Frontal cortex (tissue), 4 donors: ENCODE measurements at places on chromosomes 7 and 10.
A peak's percentile ranks its signal among the peaks of the same experiment; 100 is the strongest.

DNA sequence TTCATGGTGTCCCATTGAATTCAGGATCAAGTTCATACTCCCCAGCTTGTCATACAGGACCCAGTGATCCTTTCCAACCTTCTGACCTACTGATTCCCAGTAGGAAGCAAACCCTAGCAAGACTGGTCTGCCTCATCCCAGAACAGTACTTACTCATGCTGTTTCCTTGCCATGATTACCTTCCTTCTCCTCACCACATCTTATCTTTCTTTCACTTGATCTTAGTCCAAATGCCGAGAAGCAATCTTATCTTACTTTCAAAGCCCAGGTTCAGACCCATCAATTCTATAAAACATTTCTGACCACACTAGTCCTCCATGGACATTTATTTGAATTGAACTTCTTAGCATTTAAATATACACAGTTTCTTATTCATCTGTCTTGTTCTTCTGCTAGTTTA lies 26.6 kb upstream of the ATRNL1 start:
- no peak for DNase-seq

- no peak for DNase-seq
Observed at GRCh38 chr7:99195867-99196266, 12.0 kb downstream of the KPNA7 start.

GRCh38 chr7:101315336-101315735 lies 6.3 kb downstream of the IFT22 start:
- no peak for DNase-seq

DNA sequence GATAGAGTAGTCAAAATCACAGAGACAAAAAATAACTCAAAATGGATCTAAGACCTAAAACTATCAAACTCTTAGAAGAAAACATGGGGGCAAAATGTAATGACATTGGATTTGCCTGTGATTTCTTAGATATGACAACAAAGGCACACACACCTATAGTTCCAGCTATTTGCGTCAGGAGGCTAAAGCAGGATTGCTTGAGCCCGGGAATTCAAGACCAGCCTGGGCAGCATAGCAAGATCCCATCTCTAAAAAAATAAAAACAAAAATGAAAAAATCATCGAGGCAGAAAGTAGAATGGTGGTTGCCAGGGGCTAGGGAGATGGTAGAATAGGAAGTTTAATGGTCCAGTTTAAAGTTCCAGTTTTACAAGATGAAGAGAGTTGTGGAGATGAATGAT lies 113.3 kb downstream of the NRF1 start:
- no peak for DNase-seq

DNA sequence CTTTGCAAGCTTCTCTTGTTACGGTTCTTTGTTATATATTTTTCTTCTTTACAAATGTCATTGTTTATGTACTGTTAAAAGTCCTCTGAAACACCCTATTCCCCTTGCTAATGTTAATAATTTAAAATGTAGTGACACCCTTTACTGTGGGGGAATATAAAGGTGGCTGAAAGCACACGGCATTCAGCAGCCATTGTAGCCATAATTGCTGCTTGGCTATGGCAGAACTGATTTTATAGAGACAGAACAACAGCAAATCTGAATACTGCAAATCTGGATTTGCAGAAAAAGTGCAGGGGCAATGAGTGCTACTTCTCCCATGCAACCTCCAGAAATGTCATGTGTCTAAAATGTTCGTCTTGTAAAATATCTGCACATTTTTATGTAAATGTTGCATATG lies 3.7 kb upstream of the WASL start:
- no peak for DNase-seq

GRCh38 chr7:103541026-103541425 lies 95.0 kb upstream of the SLC26A5 start:
- DNase-seq = peak; percentile 38

DNA sequence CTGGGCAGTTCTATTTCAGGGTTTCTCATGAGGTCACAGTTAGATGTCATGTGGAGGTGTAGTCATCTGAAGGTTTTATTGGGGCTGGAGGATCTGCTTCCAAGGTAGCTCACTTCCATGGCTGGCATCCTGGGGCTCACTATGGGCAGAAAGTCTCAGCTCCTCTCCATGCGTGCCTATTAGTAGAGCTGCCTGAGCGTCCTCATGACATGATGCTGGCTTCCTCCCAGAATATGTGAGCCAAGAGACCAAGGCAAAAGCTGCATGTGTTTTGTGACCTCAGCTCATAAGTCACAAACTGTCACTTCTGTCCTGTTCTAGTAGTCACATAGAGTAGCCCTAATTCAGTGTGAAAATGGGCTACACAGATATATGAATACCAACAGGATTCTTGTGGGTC lies 524.4 kb downstream of the SUGCT start:
- DNase-seq = no peak

DNA sequence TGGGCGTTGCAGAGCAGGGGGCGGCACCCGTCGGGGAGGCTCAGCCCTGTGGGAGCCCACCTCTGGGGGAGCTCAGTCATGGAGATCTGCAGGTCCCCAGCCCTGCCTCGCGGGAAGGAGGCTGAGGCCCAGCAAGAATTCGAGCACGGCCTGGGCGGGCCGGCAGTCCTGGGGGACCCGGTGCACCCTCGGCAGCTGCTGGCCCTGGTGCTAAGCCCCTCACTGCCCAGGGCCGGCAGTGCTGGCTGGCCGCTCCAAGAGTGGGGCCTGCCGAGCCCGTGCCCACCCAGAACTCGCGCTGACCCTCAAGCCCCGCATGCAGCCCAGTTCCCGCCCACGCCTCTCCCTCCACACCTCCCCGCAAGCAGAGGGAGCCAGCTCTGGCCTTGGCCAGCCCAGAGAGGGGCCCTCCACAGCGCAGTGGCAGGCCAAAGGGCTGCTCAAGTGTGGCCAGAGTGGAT lies 76.2 kb downstream of the TMEM26 start:
- DNase-seq = no peak

GRCh38 chr10:10326116-10326515 lies 691.6 kb upstream of the CELF2 start:
- no peak for DNase-seq

GRCh38 chr10:65571011-65571570 lies 1354.7 kb upstream of the LRRTM3 start:
- DNase-seq = no peak

DNA sequence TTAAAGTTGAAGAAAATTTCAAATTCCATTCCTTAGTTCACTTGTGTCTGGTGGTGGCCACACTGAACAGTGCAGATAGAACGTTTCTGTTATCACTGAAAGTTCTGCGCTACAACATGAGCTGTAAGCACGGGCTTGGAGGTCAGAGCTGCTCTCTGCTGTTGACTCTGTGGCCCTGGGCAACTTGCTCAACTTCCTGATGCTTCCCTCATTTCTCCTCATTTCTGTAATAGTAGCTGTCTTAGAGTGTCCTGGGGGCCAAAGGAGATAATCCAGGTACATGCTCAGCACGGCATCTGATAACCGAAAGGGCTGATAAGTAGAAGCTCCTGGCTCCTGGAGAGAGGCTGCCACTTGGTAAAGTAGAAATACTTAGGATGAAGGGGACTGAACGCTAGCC lies 92.3 kb upstream of the DUSP5 start:
- no peak for DNase-seq

DNA sequence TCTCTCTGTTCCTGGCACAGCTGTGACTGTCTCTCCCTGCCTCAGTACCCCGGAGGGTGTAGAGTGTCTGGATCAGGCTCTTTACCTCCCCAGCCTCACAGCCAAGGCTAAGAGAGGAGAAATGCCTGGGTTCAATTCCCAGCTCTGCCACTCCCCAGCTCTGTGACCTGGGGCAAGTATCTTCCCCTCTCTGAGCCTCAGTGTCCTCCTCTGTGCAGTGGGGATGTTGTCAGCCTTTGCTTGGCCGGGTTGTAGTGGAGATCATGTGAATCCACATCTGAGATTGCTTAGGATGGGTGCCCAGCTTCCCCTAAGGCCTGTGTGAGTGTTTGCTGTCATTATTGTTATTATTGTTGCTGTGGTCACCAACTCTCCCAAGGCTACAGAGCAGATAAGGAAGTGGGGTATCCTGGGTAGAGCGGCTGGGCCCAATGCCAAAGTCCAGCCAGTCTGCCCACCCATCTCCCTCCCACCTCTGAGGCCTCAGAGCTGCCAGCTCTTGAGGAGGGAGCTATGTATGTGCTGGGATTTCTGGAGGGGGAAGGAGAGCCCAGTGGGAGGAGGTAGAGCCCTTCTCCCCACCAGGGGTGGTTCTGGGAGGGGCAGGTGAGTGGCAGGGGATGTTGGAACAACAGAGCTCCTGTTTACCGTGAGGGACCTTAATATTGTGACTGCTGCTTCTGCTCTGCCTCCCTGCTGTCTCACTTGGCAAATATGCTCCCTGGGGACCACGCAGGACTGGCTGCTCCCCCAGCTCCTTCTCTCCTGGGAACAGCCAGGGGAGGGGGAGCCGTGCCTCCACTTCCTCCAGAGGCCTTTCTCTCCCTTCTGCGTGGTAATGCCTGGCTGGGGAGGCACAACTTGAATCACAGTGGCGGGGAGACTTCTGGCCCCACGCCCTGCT lies 170.5 kb downstream of the RPS24 start:
- DNase-seq = no peak

- no peak for DNase-seq
Observed at GRCh38 chr7:25029075-25029474, 49.1 kb upstream of the OSBPL3 start.

GRCh38 chr7:70060298-70061068 lies 462.2 kb downstream of the AUTS2 start:
- DNase-seq = no peak

- peak; percentile 80 for DNase-seq
Observed at GRCh38 chr10:50621968-50622705, 1.6 kb downstream of the SGMS1 start.

- DNase-seq = no peak
Observed at GRCh38 chr7:31651234-31652062, 35.6 kb upstream of the PPP1R17 start.

DNA sequence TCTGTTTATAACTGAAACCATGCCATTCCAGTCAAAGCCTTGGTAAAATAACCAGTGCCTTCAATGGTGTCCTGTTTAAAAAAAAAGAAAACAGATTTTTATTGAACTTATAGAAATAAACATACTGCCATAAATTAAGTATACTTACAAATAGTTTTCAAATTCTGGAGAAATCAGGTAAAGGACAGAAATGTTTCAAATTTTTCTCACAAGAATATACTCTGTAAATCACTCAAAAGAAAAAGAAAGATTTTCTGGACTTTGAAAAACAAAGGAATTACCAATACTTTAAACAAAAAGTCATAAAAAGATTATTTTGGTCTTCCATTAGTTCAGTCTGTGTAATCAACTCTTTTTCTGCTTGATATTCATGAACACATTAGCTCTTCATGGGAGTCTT lies 23.9 kb downstream of the MRPL32 start:
- no peak for DNase-seq

DNA sequence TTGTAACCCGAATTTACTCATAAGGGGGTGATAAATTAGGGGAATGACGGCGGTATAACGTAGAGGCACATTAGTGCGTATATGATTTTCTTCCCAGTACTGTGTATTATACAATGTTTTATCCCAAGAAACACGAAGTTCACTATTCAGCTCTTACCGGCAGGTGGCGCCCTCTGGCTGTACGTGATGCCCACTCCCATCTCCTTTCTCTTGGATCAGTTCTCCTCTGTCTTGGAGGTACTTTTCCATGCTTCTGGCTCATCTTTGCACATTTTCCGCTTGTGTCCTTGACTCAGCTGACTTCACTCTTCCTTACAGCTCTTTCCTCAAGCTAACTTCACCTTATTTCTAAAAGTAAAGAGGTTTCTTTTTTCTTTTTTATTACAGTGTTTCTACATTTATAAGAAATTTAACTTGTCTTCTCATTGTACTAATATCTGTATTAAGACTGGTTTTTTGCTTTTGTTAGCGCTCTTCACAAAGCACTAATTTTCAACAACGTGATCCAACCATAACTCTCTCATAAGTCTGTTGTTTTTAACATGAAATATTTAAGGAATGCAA lies 21.3 kb downstream of the TMEM176B start:
- DNase-seq = peak; percentile 33

DNA sequence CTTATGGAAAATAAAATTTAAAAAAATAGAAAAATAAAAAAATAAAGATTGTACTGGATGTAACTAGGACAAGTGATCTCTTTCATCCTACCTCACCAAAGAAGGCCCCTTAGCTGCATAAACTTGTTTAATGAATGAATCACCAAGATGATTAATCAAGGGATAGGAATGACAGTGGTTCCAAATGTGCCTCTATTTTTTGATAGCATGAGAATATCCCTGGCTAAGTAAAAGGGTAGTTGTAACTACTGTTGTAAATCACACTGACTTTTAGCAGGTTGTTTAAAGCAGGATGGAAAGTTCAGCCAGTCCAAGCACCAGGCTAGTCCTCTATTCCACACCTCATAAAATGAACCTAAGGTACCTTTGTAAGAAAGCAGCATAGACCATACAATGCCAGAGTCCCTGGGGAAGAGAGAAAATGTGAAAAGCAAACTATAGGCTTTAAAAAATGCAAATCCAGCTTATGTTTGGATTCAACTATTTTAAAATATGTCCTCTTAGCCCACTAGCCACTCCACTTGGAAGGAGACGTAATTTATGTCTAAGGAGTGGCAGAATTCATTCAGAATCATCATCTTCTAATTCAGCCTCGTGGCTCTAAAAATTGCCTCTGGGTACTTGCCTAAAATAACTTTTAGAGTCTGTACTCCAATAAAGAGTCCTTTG lies 126.8 kb downstream of the SKIDA1 start:
- DNase-seq = no peak

DNA sequence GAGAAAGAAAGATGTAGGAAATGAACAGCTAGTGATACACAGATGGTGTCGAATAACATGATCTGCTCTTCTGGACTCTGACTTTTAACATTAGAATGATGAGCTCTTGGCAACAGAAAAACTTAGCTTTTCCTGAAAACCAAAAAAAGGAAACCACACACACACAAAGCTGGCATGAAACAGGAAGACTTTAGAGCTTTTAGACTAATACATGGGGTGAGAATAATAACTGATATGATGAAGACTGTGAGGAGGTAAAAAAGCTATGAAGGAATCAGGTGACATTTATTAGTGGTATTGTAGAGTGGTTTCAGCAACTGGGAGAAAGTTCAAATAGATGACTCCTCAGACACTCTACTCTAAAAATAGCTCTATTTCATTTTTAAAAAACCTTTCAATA lies 491.9 kb downstream of the PARD3 start:
- no peak for DNase-seq

DNA sequence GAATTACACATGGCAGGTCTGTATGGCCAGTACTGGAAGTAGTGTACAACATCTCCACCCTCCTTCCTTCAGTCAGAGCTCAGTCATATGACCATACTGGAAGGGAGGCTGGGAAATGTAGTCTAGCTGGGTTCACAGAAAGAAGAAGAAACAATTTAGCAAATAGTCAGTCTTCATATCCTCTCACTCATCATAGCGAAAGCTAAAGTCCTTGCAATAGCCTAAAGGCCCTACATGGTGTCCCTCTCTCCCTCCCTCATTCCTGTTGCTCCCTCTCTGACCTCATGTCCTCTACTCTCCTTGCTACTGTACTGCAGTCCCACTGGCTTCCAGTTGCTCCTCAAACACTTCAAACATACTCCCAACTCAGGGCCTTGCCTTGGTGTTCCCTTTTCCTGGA lies 4.3 kb upstream of the CALU start:
- DNase-seq = no peak
